ENCODE measurements at places on chromosomes 7 and 10.
A peak's percentile ranks its signal among the peaks of the same experiment; 100 is the strongest.

DNA sequence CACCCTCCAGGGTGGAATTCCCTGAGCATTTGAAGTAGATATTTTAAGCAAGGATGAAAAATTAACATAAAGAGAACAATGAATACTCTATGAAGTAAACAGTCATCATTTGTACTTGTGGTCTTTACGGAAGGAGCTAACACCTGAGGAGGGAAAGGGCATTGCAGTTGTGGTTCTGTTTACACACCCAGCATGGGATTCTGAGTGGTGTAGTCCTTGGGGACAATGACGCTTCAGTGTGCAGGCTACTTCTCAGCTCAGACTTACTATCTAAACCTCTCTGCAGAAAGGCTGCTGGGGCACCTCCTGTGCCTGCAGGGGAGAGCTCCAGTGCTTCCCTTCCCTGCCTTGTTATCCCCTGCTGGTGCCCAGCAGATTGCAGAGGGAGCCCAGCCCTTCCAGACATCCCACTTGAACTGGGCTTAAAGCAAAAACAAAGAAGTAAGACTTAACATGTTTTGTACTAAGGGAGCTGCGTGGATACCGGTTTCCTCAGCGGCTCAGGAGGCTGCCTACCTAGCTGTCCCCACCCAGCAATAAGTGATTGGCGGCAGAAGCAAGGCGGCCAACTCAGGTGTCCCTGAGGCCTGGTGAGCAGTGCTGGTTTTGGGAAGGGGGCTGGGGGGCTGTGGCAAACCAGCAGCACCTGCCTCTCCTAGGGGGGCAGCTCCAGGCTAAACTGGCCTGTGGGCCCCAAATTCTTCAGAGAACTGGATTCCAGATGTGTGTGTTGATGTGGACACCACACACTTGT, 89.1 kb downstream of the CELF2 start:
- DNase-seq, result no peak

DNA sequence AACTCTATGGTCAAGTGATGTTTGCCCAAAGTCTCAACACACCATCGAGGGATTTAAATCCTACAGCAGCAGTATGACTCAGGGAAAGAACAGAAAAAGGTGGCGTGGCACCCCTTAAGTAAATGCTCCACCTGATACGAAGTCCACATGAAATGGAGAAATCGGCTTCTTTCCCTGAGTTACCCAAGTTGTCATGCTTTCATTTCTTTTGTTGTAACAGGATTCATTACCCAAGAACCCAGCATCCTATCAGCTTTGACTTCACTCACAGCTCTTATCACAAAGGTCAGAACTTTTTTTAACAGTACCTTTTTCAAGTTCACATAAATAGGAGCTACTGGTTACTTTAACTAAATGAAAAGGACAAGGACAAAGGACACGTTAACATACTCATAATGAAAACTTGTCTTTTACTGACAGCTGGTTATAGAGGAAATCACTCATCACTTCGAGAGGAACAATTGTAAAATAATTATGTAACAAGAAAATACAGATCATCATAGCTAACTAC, 219.8 kb upstream of the FRMD4A start:
- DNase-seq, result no peak

GRCh38 chr10:102152545-102152890, 329 bp downstream of the NOLC1 start:
- no peak for DNase-seq

DNA sequence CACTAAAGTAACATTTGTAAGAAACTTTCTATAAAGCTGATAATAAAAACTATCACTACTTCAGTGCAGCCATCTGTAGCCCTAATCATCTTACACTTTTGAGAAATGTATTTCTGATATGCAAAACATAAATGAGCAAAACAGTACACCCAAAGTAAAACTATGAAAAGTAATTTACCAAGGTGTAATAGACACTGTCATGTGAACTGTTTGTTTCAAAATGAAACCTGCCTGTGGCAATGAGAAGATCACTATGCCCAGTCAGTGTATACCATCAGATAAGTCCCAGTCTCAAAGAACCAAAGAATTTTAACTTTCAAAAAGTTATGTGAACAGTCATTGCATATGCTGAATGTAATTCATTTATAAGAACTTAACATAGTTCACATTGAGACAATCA, 398.1 kb downstream of the CDC14C start:
- no peak for DNase-seq

- DNase-seq, result no peak
Observed at GRCh38 chr10:132881186-132881920, 61.0 kb downstream of the CFAP46 start.

DNA sequence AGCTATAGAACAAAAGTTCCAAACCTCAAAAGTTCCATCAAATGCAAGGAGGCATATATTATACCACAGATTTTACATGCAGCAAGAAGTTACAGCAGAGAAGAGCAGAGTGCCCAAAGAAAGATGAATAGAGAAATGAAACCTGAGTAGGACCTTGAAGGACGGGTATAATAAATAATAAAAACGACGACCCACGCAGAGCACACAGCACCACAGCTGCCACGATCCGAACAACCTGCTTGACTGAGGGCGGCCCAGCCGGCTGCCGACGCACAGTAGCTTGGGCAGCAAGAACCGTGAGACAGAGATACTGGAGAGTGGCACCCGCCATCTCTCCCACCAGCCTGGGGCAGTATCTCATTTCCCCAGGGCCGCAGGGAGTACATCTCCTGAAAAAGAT, 79.0 kb downstream of the HIPK2 start:
- DNase-seq, result no peak

- no peak for DNase-seq
Observed at GRCh38 chr7:86598721-86599120, 45.0 kb upstream of the GRM3 start.

DNA sequence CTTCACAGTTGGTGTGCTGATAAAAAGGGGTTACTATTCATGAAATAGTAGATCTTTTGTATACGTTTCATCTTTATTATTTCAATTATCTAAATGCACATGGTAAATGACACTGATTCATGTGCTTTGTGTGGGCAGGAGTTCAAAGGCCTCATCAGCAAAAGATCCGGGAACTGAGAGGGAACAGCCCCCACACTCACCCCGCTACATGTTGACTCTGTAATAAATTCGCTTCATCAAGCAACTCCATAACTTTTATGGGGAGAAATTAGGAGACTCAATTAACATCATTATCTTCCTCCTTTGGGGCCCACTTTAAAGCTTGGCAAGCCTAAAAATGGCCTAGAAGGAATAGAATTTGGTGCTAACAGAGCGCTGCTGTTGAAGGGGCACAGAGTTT, 250.7 kb upstream of the BMPER start:
- no peak for DNase-seq

DNA sequence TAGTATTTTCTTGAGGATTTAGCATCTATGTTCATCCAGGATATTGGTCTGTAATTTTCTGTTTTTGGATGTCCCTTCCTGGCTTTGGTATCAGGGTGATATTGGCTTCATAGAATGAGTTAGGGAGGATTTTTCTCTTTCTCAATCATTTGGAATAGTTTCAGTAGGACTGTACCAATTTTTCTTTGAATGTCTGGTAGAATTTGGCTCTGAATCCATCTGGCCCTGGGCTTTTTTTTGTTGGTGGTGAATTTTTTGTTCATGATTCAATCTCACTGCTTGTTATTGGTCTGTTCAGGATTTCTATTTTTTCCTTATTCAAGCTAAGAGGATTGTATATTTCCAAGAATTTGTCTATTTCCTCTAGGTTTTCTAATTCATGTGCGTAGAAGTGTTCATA, 192.7 kb downstream of the KIF20B start:
- DNase-seq, result no peak

- no peak for DNase-seq
Observed at GRCh38 chr10:102435529-102436233, 3.3 kb upstream of the CUEDC2 start.

GRCh38 chr7:128728598-128728997, 10.6 kb upstream of the CALU start:
- DNase-seq, result no peak

DNA sequence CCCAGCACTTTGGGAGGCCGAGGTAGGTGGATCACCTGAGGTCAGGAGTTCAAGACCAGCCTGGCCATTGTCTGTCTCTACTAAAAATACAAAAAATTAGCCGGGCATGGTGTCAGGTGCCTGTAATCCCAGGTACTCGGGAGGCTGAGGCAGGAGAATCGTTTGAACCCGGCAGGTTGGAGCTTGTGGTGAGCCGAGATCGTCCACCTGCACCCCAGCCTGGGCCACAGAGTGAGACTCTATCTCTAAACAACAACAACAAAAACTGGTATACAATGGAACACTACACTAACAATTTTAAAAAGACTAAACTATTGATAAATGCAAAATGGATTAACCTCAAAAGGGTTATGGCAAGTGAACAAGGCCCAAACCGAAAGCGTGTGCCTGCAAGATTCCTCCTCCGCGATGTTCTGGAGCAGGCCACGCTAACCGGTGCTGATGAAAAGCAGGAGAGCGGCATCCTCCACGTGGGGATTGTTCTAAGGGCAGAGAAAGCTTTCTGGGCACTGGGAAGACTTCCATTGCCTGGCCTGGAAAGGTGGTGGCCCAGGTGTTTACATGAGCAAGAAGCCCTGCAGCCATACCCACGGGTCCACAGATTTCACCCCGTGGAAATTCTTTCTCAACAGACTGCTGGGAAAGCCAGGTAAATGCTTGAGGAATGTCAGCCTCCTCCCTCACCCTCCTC, 53.8 kb downstream of the PDGFA start:
- DNase-seq, result peak; percentile 6

DNA sequence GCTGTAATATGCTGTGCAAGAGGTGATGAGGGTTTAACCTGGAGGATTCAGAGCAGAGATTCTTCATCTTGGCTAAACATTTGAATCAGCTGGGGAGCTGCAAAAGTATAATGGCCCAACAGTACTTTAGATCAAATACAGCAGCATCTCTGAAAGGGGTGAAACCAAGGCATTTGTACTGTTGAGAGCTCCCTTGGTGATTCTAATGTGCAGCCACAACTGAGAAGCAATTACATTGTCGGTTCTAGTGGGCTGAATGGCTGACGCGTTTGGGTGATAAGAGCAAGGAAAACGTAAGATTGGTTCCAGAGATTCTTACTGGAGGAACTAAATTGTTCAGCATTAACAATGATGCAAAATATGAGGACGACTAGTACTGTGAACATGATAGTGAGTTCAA, 269.7 kb downstream of the AGMO start:
- DNase-seq, result no peak

- no peak for DNase-seq
Observed at GRCh38 chr10:48774416-48775205, 89.9 kb downstream of the WDFY4 start.

- DNase-seq, result peak; percentile 67
Observed at GRCh38 chr7:100896732-100897608, 1.3 kb upstream of the ACHE start.

GRCh38 chr7:41771717-41772116, 68.8 kb upstream of the INHBA start:
- no peak for DNase-seq

GRCh38 chr10:23198940-23199767, 7.0 kb downstream of the PTF1A start:
- no peak for DNase-seq

- no peak for DNase-seq
Observed at GRCh38 chr10:68155615-68156210, 46.4 kb downstream of the MYPN start.

DNA sequence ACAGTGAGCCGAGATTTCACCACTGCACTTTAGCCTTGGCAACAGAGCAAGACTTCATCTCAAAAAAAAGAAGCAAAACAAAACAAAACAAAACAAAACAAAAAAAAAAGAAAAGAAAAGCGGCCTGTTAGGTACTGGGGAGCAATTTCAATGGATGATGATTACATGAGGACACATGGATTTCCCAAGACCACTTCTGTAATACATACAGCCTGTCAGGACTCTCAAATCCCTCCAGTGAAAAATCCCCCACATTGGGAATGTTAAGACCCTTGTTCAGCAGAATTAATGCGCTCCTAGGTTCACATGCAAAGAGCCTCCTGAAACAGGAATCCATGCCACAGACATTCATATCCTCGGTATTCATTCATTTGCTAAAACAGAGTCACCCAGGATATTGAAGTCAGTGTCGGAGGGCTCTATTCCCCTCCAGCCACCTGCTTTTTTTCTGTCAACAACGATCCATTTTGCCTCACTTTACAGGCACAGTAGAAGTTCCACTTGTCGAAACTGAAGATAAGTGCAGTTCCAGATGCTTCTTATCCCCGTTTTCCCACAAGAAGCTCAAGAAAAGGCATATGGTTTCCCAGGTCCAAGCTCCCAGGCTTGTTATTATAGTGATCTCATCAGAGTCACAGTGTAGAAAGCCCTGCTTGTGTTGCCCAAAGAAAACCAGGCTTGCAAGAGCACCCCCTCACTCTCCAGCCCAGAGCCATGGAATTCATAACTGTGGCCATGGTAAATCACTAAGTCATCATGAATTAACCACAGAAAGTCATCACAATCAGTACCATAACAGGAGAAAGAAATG, 20.2 kb downstream of the SLC16A12 start:
- DNase-seq, result no peak

GRCh38 chr7:42690794-42691639, 220.9 kb downstream of the C7orf25 start:
- no peak for DNase-seq

DNA sequence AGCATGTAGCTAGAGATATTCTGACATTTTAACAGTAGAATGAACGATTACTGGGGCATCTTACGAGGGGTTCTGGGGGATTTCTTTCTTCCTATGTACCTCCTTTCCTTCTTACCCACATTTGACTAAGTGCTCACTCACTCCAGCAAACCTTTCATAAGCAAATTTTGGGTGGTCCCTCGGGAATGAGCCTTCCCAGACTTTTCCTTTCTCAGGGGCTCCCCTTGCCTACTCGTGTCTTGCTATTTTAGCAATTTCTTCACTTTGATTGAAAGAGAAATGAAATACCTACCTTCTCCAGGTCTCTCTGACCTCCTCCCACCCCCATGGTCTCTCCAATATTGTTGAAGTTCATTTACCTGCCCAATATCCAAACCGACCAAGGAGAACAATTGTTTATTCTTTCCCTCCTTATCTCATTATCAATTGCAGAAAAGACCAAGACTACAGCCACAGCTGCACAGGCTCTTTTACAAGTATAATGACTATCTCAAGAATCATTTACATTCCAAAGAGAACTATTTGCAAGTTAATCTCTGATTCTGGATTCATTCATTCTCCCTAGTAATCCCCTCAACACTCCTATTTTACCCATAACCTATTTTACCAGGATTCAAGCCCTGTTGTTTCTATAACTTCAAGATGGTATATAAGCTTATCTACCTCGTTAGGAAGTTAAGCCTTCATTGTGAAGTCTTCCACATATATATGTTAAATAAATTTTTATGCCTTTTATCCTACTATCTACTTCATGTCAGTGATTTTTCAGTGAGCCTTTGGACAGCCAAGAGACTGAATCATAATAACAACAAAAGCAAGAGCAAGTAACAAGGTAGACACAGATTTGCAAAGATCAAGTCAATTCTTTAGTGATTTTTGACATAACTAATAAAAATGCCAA, 480.6 kb downstream of the IPMK start:
- DNase-seq, result no peak

- DNase-seq, result no peak
Observed at GRCh38 chr10:21976739-21977138, 26.8 kb downstream of the DNAJC1 start.

DNA sequence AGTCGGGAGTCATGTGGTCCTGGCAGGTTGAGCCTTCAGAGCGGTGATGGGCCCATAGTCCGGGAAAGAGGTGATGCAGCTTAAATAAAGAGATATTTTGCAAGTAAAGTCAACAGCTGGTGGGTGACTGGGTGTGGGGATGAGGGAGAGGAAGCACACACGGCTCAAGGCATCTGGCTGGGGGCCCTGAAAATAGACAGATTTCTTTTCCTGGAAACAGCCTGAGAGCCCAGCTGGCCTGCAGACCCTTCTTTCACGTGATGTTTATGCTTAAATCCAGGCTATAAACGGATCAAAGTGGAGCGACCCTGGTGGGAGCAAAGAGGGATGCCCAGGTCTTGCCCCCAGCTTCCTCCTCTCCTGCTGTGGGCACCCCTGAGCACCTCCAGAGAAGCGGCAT, 149.1 kb downstream of the TEX36 start:
- DNase-seq, result no peak
